ENCODE measurements at places on chromosomes 12 and 14. TPM values are rescaled to one million over a fixed set of nuclear protein-coding genes. Genes with fewer than 3 reads are reported as not detected.

DNA sequence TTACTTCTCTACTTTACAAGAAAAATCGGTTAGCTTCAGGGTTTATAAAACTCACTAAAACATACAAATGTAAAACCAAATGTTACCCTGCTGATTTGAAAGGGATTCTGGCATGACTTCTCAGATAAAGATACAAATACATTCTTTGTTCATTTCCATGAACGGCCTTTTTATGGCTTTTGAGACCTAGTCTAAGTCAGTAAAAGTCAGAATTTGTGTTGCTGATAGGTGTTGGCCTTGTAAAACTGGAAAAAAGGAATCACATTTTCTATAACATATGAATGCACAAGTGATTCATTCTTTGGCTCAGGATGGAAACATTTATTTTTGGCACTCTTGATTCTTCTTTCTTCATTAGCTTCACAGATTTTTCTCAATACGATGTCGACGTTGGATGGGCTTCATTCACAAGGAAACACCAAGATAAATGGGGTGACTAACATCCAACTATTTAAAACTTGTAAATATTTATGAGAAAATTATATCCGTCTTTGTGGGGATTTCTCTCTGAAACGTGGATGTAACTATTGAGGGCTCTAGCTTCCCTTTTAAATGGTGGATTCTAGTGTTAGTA, 27.0 kb upstream of the CPM start:
- no peak for DNase-seq

DNA sequence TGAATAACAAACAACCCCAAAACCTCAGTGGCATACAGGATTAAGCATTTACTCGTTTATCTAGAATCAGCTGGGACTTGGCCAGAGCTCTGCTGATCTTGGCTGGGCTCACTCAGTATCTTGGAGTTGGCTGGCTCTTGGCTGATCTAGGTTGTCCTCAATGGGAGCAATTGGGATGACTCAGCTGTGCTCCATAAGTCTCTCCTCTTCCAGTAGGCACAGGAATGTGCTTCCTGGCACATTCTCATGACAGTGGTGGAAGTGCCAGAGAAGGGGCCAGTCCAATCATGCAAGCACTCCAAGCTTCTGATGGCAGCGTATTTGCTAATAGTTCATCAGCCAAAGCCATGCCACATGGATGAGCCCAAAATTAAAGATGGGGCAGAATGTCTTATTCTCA, 41.7 kb upstream of the ANO4 start:
- no peak for DNase-seq

DNA sequence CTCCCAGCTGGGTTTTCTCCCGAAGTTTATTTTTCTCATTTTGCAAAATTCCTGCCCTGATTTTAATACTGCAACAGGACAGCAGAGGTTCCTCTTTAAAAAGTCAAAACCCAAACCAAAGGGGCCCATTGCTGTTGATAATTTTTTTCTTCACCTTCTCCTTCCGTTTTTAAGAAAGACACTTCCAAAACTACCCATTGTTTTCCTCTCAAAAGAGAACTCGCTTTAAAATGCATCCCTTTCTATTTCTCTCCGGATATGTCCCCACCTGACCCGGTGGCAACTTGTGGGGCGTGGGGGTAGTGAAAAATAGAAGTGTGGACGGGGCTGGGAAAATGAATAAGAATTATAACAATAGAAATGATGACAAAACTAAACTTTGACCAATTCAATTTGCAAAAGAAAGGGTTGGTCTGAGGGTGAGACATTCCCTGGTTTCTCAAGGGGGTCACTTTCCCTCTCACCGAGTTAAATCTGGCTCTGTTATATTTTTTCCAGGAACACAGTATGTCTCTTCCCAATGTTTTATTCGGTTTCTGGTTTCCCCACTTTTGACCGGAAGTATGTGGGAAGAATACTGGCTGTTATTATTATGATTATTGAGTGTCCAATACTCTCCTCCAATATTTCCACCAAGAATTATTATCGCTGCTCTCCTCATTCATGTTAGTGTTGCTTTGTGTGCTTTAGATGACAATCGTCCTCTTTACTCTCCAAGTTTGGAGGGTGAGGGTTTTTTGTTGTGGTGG, 4.1 kb upstream of the TBX5 start:
- no peak for DNase-seq

- no peak for DNase-seq
These were observed 71.8 kb downstream of the BICD1 start for GRCh38 chr12:32178341-32179010.

- no peak for DNase-seq
These were observed 110.4 kb upstream of the SCAF11 start for GRCh38 chr12:46100551-46101484.

OR4K1 gene
- total RNA-seq, result not detected

AGAP2 gene
- total RNA-seq, result 73.3 TPM
